ENCODE measurements at places on chromosomes 1 and 21.

- DNase-seq: no peak
Observed at GRCh38 chr1:170711682-170712081, 47.8 kb downstream of the PRRX1 start.

- no peak for DNase-seq
Observed at GRCh38 chr21:36551321-36551720, 71.4 kb upstream of the CLDN14 start.

DNA sequence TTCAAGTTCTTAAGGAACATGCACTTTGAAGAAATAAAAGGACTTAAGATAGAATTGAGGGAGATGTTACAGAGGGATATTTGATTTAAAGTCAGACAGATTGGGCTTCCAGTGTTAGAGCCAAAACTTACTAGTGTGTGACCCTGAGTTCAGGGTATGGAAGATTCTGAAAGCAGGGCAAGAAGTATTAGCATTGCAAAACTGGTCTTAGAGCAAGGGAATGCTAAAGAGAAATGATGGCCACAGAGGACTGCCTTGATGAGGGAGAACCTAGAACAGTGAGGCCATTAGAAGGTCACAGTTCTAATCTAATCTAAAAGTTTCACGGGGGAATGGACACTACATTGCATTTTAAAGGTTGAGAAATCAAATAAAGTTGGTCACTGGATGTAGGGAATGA lies 45.5 kb downstream of the UROD start:
- DNase-seq: no peak

GRCh38 chr1:94178901-94179300 lies 58.0 kb upstream of the ABCA4 start:
- DNase-seq: no peak

DNA sequence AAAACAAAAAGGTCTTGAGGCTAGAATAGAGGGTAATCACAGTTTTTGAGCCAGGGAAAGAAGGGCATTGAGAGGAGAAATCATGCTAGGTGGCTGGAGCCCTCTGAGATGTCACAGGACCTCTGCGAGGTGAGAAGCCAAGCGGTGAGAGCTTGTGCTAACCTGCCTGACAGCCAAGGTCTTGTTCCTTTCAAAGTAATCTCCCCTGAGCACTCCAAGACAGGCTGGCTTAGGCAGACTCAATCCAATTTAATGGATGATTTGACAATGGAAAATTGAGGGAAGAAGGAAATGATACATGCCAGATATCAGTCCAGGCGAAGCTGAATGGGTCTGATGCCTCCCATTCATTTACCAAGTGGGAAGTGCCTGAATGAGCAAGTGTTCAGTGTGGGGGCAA lies 311.9 kb upstream of the PTBP2 start:
- no peak for DNase-seq

- DNase-seq: no peak
Observed at GRCh38 chr1:55446351-55446750, 231.2 kb upstream of the USP24 start.

GRCh38 chr21:42025376-42026081 lies 15.4 kb upstream of the ZBTB21 start:
- DNase-seq: no peak

GRCh38 chr1:200638073-200638472 lies 17.5 kb upstream of the KIF14 start:
- peak; percentile 10 for DNase-seq

GRCh38 chr1:116123837-116124533 lies 12.8 kb downstream of the MAB21L3 start:
- DNase-seq: no peak

DNA sequence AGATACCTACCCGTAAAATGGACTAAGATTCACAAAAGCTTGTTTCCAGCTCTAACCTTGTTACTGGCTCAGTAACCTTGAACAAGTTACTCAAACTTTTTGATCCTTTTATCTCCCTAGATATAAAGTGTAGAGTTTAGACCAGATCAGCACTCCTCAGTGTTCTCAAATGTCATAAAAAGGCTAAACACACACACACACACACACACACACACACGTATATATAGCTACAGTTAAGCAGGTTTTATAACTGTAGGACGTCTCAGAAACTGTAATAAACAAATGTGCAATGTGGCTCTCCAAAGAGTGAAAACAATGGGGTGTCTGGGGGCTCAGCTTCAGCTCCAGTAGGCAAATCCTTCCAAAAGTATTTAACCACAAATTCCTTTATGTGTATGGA lies 34.0 kb downstream of the KCNJ15 start:
- DNase-seq: no peak

DNA sequence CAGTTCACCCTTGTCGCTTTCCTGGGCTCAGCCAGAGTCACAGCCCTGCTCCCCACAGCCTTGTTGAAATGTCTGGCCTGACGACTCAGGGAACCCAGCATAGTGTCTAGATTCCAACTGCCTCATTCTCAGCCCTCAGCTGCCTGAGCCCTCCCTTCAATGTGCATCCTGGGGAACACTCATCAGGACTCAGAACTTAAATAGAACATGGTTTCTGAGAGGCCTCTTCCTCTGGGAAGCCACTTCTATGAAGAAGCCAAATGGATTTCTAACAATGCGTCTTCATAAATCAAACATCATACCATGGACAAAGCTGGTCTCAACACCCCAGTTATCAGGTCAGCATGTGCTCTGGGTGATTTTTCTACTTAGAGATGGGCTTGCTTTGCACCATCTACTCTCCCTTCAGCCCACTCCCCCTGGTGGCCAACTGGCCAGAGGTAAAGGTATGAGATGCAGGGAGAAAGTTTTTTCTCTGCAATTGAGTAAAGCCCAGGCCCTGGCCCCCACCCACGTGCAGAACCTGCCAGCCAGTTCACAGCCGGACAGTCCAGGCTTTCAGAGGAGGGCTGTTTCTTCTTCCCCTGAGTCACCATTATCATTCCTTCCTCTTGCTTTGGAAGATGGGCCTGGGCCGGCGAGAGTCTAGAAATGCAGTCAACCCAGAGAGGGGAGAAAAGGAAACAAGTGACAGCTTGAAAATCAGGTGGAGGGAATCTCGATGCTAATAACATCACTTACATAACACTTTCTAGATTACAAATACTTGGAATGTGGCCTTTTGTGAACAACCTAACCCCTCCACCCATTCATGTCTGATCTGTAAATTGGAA lies 32.1 kb downstream of the CD244 start:
- DNase-seq: peak; percentile 85

GRCh38 chr1:212596798-212597197 lies 11.8 kb upstream of the ATF3 start:
- no peak for DNase-seq

DNA sequence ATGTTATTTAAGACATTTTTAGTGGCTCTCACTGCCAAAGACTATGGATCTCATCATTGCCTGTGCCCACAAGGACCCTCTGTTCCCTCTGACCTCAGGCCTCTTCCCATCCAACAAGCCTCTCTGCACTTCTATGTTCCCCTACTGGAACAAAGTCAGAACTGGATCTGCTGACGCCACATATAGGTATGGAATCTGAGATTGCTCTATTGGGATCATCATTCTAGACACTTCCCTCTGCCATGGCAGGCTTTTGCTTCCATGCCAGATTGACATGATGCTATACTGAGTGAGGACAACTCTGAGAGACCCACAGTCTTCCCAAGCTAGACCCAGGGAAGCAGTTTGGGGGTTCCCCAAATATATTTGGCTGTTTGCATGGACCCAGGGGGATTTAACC lies 76.0 kb upstream of the ZNF648 start:
- no peak for DNase-seq

GRCh38 chr1:228794810-228795209 lies 59.5 kb downstream of the RHOU start:
- no peak for DNase-seq

DNA sequence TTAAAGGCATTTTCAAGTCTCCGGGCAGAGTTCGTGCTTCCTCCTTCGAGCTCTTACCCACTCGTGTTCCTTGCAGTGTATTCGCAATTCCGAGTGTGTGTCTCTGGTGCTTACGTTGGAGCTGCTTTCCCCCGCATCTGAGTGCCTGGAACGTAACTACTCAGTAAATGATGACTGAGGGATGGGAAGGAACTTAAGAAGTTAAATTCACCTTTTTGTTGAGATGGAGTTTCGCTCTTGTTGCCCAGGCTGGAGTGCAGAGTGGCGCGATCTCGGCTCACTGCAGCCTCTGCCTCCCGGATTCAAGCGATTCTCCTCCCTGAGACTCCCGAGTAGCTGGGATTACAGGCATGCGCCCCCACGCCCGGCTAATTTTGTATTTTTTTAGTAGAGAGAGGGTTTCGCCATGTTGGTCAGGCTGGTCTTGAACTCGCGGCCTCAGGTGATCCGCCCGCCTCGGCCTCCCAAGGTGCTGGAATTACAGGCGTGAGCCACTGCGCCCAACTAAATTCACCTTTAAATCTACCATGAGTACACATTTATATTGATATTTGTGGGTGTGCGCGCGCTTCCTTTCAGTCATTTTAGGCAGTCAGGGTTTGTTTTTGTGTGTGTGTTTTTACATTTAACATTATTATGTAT lies 837 bp downstream of the NDUFS5 start:
- DNase-seq: no peak

DNA sequence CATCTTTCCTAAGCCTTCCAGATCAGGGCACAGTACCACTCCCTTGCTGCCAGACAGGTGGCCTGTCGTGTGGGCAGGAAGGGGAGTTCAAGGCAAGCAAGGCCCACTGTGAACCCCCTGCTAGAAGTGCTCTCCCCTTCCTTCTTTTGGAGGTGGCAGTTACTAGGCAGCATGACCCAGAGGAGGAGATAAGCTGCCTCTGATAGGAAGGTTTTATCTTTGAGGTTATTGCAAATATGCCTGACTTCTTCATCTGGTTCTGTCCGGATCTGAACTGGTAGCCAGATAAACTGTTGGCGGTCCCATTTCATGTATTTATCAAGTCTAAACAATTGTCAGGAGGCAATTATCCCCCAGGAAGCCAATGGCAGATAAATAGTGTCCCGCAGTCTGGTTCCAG lies 198.2 kb upstream of the LMO4 start:
- DNase-seq: no peak

GRCh38 chr1:47188791-47189785 lies 748 bp downstream of the PDZK1IP1 start:
- no peak for DNase-seq

DNA sequence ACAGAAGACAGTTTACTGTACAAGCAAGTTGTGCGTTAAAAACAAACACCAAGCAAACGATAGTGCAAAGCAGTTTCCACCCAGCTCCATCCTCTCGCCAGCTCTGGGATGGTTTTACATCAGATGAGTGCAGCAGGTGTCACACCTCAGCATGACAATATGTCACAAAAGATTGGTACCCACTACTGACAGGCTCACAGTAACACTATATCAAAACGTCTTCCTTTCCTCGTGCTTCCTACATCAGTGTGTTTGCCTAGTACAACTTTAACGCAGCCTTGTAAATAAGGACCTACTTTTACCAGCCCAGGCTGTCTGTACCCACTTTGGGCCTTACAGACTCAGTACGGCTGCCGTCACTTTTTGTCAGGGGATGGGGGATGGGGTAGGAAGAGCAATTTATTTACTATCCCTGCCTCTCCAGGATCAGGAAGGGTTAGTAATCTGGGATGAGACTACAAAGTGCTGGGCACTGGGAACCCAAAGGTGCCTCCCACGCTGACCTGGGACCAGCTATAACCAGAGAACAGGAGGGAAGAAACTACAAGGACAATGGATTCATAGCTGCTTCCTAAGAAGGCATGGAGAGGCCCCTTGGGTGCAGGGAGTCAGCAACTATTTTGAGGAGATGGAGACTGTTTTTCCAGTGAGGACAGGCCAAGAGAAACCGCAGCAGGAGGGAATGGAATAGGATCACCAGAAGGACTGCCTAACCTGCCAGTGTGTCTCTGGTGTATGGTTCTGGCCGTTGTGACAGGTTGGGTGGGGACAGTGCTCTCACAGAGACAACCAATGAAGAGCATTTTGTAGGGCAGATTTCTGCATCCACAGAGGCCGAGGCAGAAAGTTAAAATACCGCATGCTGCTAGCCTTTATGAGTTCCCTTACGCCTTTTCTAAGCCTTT lies 30.2 kb downstream of the RUNX3 start:
- DNase-seq: no peak

DNA sequence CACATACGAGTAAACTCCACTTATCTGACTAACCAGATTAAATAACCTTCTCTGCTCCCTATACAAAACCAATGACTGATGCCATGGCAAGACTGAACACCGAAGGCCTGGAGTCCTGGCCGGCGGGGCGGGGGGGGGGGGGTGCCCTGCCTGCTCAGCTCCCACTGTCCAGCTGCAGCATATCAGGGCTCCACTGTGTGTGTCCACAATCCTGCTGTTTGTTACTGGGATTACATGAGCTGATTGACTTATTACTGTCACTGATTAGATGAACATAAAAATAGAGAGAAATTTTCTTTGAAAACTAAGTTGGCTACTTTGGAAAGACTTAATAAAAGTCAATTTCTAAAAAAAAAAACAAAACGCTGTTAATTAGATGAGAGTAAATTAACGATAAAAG lies 24.9 kb downstream of the TMEM63A start:
- DNase-seq: no peak

- no peak for DNase-seq
Observed at GRCh38 chr1:51168266-51168845, 66.3 kb downstream of the C1orf185 start.

- no peak for DNase-seq
Observed at GRCh38 chr1:219188331-219188803, 14.7 kb downstream of the LYPLAL1 start.

GRCh38 chr21:44444286-44444931 lies 10.9 kb upstream of the LRRC3 start:
- peak; percentile 45 for DNase-seq

DNA sequence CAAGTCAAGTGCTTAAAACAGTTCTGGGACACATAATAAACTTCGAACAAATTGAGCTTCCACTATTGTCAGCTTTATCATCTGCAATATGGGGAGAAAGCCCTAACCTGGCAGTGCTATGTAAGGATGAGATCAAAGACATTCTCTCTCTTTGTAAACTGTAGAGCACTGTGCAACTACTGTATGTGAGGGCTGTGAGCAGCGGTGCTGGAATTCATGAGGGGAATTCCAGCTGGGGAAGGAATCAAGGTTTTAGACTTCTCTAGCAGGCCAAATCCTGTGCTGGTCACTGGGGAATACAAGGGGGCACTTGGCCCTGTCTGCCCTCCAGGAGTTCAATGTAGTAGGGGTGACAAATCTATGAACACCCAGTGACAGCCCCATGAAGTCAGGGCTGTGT lies 9.3 kb downstream of the FAM151A start:
- DNase-seq: no peak

GRCh38 chr1:42168391-42168670 lies 3.8 kb upstream of the GUCA2A start:
- no peak for DNase-seq

DNA sequence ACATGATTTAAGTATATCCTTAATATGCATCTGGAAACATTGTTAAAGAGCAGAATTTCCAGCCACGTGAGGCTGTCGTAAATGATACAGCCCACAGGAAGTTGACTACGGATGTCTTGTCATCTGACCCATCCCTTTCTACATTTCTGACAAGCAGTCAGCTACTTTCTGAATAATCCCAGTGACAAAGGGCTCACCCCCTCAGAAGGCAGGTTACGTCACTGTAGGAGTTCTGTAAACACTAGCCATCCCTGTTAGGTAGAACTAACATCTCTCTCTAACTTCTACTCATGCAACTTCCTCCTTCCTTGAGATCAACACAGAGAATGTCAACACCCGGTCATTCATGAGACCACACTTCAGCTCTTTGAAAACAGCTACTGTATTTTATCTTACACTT lies 259.2 kb downstream of the GREM2 start:
- DNase-seq: peak; percentile 96

GRCh38 chr1:53807916-53808315 lies 30.2 kb downstream of the NDC1 start:
- DNase-seq: no peak

Data from SK-MEL-5 (cell line).